ENCODE measurements at places on chromosomes 13 and 19.
A peak's percentile ranks its signal among the peaks of the same experiment; 100 is the strongest.

- no peak for DNase-seq
Measured at GRCh38 chr13:107681600-107681999, 533.7 kb downstream of the LIG4 start.

- DNase-seq: no peak
Measured at GRCh38 chr19:11453468-11454341, 18.3 kb downstream of the PRKCSH start.

DNA sequence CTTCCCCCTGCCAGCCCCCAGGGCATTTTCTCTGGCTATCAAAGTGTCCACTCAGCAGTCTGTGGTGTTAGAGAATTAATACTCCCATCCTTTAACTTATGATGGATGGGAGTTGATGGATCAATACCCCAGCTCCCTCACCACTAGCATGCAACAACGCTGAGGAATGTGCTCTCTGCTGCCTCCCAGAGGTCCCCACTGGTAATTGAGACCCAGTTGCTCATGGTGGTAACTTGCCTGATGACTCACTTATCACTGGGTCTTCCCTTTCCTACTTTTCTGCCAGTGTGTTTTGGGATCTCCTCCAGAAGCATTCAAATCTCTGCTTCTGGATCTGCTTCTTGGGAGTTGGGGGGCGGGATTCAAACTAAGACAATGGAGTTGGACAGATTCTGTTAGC, 20.3 kb upstream of the CACNA1A start:
- peak; percentile 29 for DNase-seq

DNA sequence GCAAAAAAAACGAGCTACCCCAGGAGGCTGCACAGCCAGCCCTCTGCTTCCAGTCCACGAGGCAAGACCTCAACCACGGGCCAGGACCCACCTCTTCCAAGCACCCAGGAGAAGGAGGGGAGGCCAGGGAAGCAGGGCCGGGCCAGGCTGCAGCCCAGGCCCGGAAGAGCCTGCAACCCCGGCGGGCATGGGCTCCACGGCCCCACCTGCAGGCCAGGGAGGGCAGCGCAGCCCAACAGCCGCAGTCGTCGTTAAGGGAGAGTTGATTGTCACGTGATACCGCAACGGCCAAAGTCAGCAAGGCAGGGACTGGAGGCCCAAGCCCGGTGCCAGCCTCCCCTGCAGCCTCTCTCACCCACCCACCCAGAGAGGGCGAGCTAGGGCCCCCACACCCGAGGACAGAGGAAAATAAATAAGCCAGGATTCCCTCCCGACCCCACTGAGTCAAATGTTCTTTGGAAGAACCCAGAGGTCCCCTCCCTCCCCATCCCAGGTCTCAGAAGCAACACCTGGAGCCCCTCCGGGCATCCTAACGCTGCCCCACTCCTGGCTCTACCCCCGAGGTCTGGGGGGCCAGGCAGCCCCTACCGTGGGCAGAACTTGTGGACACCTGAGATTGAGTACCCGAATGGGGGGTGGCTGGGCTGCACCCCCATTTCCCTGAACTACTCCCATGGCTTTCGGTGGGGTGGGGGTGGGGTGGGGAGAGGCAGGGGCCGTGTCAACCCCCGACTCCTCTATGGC, 5.2 kb upstream of the REXO1 start:
- DNase-seq: peak; percentile 78

GRCh38 chr19:13830114-13830740, 35.0 kb downstream of the ZSWIM4 start:
- DNase-seq: no peak

- DNase-seq: no peak
Measured at GRCh38 chr13:53494406-53494805, 465.8 kb downstream of the OLFM4 start.

GRCh38 chr13:44726214-44726613, 150.1 kb upstream of the TSC22D1 start:
- no peak for DNase-seq

GRCh38 chr19:13932911-13933393, 5.3 kb downstream of the PODNL1 start:
- no peak for DNase-seq

- no peak for DNase-seq
Measured at GRCh38 chr13:53499576-53500133, 471.0 kb downstream of the OLFM4 start.

- DNase-seq: no peak
Measured at GRCh38 chr13:93758575-93758974, 532.0 kb downstream of the GPC6 start.

- peak; percentile 68 for DNase-seq
Measured at GRCh38 chr19:16325161-16325527, 518 bp downstream of the KLF2 start.

DNA sequence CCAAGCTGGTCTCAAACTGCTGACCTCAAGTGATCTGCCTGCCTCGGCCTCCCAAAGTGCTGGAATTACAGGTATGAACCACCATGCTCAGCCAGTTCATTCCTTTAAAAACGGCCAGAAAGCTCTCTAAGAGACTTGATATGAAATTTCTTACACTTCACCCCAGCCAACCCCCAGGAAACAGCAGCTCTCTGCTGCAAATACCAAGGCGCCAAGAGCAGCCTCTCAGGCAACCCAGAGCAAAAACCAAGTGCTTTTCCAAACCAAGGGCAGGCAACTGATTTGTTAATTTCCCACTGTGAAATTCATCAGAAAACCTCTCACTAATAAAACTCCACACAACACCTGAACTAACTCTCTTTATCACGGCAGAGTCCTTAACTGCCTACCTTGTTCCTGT, 44.9 kb downstream of the LATS2 start:
- DNase-seq: no peak

- no peak for DNase-seq
Measured at GRCh38 chr19:17328517-17329365, 5.9 kb downstream of the ANO8 start.
